ENCODE measurements at places on chromosomes 2 and 18.

GRCh38 chr2:147353072-147353381, 491.8 kb upstream of the ACVR2A start:
- no peak for DNase-seq

DNA sequence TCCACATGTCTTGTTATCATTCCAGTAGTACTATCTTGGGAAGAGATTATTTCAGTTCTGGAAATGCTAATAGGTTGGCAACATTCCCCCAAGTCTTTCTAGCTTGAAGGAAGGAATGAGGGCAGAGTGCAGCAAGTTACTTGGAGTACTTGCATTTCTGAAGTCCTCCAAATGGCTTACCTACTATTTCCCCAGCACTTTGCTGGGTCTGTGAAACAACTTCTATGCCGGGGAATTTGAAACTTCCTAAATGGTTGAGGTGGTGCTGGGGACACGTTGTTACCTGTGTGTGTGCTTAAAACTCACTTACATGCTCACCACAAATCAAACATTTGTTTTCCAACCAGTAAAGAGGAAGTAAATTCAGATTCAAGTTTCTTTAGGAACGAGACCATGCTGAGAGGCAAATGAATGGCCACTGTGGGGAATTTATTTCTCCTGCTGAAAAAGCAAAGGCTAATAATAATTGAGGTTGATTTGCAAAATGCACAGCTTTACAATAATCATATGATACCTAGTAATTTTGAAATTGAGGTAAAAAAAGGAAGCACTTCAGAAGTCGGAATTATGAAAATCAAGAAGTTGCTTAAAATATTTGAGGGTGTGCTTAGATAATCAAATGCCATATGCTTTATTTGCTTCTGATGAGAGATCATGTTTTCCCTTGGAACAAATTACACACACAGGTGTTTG, 1167.7 kb upstream of the ZEB2 start:
- no peak for DNase-seq

DNA sequence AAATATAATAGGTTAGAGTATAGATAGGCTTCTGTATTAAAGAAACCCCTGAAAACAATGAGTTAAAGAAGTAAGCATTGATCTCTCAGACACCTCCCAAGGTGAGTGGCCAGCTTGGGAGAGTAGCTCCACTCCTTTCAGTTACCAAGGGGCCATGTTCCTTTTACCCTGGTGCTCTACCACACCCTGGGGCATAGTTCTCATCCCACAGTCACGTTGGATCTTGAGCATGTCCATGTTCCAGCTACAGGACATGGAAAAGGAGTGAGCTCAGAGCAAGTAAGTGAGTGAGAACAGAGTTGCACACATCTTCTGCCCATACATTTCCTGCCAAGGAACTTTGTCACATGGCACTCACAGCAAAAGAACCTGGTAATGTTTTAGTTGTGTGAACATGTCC, 325.9 kb upstream of the SLC39A10 start:
- no peak for DNase-seq

DNA sequence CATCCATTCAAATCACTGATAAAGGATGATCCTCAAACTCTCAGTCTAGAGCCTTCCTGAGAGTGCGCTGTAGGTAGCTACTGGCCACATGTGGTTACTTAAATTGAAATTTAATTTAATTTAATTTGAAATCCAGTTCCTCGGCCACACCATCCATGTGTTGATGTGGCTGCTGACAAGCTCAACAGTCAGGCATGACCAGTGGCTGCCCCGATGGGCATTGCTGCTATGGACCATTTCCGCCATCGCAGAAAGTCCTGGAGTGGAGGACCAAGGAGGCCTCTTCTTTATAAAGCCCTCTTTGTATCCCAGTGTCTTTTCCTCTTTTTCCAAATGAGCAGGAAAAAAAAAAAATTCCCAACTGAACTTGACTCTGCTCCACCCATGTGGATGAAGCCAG, 100.6 kb downstream of the HDAC4 start:
- DNase-seq, result no peak

- no peak for DNase-seq
Observed at GRCh38 chr2:58241546-58241864, 380 bp upstream of the FANCL start.

DNA sequence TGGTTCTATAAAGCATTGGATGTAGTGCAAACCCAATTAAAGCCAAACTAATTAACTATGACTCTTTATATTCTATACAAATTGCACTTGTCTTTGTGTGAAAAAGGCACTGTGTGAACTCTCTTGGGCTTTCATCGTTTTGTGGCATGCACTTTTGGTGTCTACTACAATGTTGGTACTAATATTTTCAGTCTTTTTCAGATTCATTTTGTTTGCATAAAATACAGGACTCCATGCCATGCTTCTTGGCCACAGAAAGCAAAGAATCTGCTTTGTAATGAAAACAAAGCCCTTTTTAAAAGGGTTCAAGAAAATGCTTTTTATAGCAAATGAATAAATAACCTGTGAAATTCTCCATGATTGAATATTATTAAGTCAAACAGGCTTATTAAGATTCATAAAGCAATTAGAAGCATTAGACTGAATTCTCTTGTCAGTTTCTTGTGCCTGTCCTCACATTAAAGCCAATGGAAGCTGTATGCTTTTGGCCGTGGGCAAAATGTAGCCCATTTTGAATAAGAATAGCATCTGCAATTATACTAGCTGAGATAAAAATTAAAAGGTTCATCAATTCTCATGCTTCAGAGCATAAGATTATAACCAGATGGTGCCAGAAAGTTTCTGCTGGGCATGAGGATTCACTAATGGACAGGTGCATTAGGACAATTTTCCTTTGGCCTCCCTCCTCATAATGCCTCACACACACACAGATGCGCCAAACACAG, 1665.2 kb downstream of the SUCLG1 start:
- DNase-seq, result no peak

DNA sequence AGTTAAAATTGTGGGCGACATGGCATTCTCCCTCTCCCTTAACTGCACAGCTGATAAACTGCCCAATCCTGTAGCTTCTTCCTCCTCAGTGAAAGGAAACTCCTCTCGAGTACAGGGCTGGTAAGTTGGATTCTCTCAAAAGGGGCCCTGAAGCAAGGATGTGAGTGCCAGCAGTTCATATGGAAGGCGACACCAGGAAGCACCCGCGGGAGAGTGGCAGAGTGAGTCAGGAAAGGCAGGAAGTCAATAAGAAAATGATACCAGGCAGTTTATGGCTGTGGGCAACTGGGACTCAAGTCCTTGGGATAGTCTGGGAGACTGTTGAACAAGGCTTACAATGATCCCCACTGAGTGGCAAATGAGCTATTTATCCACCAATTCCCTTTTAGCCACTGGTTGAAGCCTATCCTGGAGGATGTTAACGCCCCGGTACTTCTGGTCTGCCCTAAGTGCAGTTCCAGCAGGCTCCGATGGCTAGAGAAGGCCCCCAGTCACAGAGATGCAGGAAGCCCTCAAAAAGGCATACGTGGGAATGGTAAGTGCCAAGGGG, 34.8 kb downstream of the ABHD3 start:
- DNase-seq, result no peak

- DNase-seq, result no peak
Observed at GRCh38 chr2:166088634-166089033, 39.2 kb downstream of the SCN1A start.

Measured in amniotic stem cell (primary cell).